ENCODE measurements at places on chromosomes 5 and 9. TPM values are rescaled to one million over a fixed set of nuclear protein-coding genes. Genes with fewer than 3 reads are reported as not detected.

TSTD2 gene
- total RNA-seq, result 29.7 TPM

TIMD4 gene
- total RNA-seq, result not detected

IL9 gene
- not detected for total RNA-seq

PCDHA8 gene
- total RNA-seq, result 1.5 TPM

FAM78A gene
- 1.7 TPM for total RNA-seq

TMCO6 gene
- 24.1 TPM for total RNA-seq

MTMR12 gene
- 31.6 TPM for total RNA-seq

TNFSF15 gene
- total RNA-seq, result not detected

DOK3 gene
- total RNA-seq, result 13.1 TPM

C5orf15 gene
- total RNA-seq, result 40.8 TPM

SLC1A3 gene
- 28.9 TPM for total RNA-seq

RPL12 gene
- total RNA-seq, result 1,114 TPM

RBM22 gene
- total RNA-seq, result 58.7 TPM

LRRC70 gene
- total RNA-seq, result 2.0 TPM

C5orf34 gene
- total RNA-seq, result 15.0 TPM

PLEKHG4B gene
- total RNA-seq, result 0.28 TPM

CBY3 gene
- not detected for total RNA-seq

PDE4D gene
- 5.2 TPM for total RNA-seq

CARD9 gene
- 5.4 TPM for total RNA-seq

C1QTNF3 gene
- total RNA-seq, result 1.6 TPM

PCDHB5 gene
- 23.6 TPM for total RNA-seq

SMU1 gene
- 31.2 TPM for total RNA-seq

MELK gene
- 80.9 TPM for total RNA-seq

BTNL8 gene
- not detected for total RNA-seq

RLN2 gene
- not detected for total RNA-seq

KLHL9 gene
- 8.4 TPM for total RNA-seq

CTXN3 gene
- not detected for total RNA-seq

IL5 gene
- total RNA-seq, result not detected

CAMK2A gene
- total RNA-seq, result not detected

PCDHGA4 gene
- total RNA-seq, result 3.5 TPM

PCDHGB4 gene
- total RNA-seq, result 2.5 TPM

RNF183 gene
- not detected for total RNA-seq

PCDHGB1 gene
- total RNA-seq, result 7.6 TPM

ACOT12 gene
- total RNA-seq, result not detected

GCNT4 gene
- total RNA-seq, result 1.9 TPM

GPR151 gene
- not detected for total RNA-seq

BARX1 gene
- total RNA-seq, result 9.8 TPM

HRCT1 gene
- 0.33 TPM for total RNA-seq

CDHR2 gene
- total RNA-seq, result not detected

RLN1 gene
- not detected for total RNA-seq

Data from A673 (cell line).